LHCN-M2 (cell line): ENCODE measurements at places on chromosomes 1 and 21.

GRCh38 chr21:36185523-36185922, 28.9 kb downstream of the DOP1B start:
- DNase-seq = no peak

GRCh38 chr1:42806593-42806992, 10.3 kb upstream of the ERMAP start:
- no peak for DNase-seq

DNA sequence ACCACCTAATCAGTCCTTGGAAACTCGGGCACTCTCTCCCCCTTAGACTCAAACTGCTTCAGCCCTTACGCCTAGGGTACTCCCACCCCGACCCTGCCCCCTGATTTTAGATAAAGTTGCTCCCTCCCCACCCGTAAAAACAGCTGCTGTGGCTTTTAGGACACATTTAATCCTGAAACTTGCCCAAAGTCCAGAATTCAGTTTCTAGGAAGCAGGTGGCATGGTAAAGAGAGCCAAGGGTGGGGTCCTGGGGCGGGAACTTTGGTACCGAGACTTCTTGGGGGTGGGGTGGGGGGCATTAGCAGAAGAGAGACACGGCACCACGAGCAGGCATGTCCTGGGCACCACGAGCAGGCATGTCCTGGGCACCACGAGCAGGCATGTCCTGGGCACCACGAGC, 52.4 kb downstream of the CASZ1 start:
- DNase-seq = no peak

GRCh38 chr1:111603979-111604378, 15.6 kb upstream of the RAP1A start:
- no peak for DNase-seq

- DNase-seq = no peak
Measured at GRCh38 chr1:56562891-56563452, 16.4 kb downstream of the PLPP3 start.

DNA sequence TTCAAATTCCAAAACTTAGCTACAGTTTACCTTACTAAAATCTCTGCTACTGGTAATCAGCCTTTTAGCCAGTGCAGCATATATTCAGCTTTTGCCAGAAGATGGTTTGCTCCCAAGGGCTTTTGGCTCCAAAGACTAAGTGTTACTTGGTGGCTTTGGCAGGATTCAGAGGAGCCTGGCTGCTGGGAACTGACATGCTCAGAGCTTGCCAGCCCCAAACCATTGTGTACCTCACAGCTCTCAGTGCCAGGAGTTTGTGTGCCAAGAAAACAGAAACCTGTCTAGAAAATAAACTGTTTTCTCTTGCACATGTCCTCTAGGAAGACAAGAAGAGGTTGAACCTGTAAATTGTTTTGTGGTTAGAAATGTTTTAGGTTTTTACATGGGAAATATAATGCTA, 315.9 kb downstream of the ST6GALNAC3 start:
- no peak for DNase-seq

- DNase-seq = no peak
Measured at GRCh38 chr1:12594966-12595756, 22.8 kb downstream of the DHRS3 start.

DNA sequence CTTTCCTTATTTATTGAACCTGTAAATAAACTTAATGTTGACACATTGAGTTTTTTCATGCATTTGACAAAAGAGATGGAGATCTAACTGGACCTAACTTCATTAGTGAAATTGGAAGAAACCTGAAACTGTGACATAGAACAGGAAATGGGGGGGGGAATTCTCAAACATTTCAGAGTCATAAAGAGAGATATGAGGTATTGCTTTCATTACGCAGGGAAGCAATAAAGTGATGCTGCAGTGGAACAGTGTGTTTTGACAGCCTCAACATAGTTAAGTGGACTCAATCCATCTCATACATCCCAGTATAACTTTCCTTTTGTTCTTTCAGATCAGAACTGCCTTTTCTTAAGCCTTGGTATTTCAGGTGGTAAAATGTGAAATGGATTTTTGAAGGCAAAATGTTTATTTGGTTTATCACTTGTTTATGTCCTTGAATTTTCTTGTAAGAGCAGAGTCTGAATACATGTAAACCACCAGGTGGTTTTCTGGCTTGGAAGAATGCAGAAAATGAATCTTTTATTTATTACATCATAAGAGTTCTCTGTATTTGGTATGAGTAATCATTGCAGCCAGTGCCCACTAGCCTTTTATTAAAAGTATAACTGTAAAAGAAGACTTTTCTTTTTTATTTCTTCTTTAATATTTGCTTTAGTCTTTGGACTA, 132.5 kb downstream of the ZNF326 start:
- no peak for DNase-seq

DNA sequence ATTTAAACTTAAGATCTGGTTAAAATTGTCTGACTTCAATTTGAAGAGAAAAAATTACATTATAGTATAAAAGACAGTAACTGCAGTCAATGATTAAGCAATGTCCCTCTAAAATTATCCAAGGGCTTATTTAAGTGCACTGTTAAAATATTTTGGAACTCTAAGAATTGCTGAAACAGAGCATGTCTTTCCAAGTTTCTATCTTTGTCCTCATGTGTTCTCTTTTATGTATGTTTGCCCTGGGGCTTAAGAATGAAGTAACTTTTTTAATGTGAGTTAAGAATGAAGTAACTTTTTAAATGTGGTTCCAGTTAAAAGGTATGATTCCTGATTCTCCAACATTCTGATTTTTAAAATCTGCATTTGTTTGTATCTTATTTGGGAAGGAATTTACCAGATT, 69.0 kb upstream of the MARK1 start:
- DNase-seq = no peak

- no peak for DNase-seq
Measured at GRCh38 chr1:234760303-234760723, 150.3 kb upstream of the IRF2BP2 start.

GRCh38 chr1:215926670-215927069, 359.6 kb downstream of the KCTD3 start:
- no peak for DNase-seq

DNA sequence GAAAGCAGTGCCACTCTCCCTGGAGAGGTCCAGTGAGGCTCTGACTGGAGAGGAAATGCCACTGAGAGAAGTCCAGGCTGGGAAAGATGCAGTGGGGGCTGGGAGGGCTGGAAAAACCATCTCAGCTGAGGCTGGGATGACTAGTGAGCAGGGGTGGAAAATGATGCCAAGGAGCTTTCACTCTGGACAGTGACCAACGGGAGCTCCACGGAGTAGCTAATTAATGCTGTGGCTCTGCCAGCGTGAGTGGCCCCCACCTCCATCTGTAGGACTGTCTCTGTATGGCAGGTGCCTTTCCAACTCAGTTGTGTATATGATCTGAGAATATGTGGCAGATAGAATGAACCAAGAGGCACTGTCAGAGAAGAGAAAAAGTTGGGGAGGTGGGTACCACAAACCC, 86.7 kb downstream of the DDX20 start:
- DNase-seq = no peak

DNA sequence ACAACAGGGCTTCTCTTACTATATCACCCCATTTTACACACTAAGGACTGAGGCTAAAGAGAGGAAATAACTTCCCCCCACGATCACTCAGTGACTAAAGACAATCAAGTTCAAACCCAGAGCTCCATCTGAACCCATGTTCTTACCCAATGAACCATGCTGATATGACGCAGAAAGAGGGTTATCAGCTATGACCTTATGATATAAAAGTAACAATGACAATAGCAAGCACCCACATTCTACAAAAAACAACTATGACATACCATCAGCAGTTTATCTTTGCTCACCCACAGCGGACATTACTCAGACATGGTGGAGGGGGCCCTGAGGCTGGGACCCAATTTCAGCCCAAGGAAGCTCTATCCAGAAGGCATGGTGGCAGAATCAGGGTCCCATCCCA, 75.7 kb downstream of the PTPN14 start:
- DNase-seq = no peak

DNA sequence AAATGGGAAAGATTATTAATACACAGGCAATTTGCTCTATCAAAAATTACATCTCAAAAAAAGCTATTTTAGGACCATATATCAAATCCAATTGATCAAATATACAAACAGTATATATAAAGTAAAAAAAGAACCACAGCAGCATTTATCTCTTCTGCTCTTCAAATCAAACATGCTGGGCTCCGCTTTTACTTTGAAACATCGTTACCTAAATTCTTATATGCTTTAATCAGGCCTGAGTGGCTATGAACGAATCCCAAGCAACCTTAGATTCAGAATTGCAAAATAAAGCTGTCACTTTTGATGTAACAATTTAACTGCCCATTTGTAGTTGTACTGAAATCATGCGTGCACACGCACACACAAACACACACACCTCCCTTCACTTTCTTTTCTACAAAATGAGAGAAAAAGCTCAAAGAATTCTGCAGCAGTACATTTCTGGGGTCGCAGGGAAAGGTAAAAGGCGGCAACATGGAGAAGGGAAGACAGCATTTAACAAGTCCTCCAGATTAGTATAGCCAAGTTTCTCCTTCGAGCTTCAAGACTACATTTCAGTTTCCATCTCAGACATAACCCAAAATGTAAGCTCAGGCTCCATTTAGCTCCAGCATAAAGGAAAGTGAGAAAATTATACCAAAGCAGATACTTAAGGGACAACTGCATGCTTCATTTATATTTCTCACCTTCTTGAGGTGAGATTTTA, 92.2 kb upstream of the TTC39A start:
- DNase-seq = no peak

- no peak for DNase-seq
Measured at GRCh38 chr1:164683235-164683634, 124.3 kb downstream of the PBX1 start.

DNA sequence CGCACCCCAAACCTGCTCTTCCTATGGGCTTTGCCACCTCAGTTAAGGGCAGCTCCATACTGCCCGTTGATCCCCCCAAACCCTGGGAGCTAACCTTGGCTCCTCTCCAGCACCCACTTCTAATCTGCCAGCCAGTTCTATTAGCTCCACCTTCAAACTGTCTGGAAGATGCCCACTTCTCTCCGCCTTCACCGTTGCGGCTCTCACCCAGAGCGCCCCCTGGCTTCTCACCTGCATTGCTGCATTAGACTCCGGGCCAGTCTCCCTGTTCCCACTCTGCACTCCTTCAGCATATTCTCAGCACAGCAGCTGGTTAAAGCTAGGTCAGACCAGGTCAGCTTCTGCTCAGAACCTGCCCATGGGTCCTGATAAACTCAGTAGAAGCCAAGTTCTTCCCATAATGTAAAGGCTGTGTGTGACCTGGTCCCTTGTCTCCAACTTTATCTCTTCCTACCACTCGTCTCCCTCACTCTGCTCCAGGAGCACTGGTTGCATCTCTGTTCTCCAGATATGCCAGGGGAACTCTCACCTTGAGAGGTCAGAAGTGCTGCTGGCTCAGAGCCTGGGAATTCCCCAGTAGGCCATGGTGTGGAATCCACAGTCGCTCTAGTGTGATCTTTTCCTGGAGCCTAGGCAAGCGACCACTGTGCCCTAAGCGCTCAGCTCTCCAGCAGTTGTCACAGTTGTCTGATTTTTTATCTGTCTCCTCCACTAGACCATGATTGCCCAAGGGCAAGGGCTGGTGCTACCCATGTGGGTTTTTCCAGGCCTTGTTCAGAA, 150.3 kb downstream of the HMGB4 start:
- DNase-seq = no peak

GRCh38 chr1:62448221-62448933, 11.5 kb downstream of the USP1 start:
- DNase-seq = no peak
